MCF 10A (cell line): ENCODE measurements at places on chromosomes 2 and 18. TPM values are rescaled to one million over a fixed set of nuclear protein-coding genes. Genes with fewer than 3 reads are reported as not detected.

- DNase-seq, result no peak
These were observed 312.3 kb upstream of the LRRTM4 start for GRCh38 chr2:77834360-77835002.

DNA sequence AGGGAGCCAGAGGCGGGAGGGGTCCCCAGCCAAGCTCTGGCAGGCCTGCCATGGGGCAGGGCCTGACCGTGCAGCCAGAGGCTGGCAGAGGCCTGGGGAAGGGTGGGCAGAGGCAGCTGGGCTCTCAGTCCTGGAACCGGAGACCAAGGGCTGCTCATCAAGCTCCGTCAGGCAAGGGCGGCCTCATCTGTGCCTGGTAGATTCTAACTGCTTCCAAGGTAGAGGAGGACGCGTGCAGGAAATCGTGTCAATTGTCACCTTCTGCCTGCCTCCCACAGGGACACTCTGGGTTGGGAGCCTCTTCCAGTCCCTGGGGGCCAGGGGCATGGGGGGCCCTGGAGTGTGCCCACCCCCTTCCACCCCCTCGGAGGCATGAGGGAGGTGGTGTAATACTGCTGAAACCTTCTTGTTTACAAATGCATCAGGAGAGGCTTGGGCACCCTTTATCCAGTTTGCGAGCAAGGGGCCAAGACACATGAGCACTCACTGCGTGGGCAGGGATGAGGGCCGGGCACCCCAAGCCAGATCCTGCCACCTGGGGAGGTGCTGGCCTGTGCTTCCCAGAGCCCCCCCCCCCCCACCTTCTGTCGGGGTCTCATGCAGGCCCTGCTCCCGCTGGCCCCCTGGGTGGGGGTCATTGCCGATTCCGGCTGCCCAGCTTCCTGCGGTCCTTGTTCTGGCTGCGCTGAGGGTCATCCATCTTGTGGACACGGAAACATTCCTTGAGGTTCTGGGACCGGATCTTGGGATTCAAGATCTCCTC is 9.0 kb downstream of the SNORC start:
- DNase-seq, result no peak

DNA sequence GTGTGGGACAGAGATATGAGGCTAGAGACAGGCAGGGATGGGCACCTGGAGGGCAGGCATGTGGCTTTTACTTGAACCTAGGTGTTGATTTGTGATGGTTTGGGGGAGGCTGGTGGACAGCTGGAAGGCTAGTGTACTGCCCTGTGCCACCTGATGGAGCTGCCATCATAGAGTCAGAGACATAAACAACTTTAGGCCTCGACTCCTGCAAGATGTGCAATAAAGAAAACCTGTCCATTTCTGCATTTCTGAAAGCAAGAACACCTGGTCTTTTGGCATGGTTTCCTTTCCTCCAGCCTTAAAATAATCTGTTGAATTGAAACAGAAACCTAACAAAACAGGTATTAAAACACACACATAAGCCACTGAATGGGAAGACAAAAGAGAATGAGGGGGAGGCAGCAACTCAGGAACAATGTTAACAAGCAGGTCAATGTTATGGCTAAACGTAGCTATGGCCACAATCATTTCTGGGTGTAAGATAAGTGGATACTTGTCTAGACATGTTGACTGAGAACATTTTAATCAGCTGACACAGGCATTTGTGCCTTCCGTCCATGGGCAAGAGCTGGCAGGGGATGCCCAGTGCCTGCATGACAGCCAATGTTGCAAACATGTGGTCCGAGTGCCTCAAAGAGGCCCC is 87.8 kb downstream of the KCTD1 start:
- peak; percentile 55 for DNase-seq

DNA sequence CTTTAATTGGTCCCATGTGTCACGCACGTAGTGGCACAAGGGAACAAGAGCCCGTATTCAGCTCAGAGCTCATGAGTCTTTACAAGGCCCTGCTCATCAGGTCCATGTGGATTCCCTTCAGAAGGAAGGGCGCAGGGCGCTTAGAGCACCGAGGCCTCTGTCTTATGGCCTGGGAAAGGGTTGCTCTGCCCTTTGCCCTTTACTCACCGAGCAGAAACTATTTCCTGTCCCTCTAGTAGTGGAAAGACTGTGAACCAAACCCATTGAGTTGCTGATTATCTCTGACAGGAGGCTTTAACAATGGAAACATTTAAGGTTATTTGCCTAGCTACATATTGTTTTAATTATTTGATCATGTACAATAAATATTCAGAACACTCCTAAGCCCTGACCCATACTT is 102.0 kb upstream of the ACAA2 start:
- DNase-seq, result no peak

DNA sequence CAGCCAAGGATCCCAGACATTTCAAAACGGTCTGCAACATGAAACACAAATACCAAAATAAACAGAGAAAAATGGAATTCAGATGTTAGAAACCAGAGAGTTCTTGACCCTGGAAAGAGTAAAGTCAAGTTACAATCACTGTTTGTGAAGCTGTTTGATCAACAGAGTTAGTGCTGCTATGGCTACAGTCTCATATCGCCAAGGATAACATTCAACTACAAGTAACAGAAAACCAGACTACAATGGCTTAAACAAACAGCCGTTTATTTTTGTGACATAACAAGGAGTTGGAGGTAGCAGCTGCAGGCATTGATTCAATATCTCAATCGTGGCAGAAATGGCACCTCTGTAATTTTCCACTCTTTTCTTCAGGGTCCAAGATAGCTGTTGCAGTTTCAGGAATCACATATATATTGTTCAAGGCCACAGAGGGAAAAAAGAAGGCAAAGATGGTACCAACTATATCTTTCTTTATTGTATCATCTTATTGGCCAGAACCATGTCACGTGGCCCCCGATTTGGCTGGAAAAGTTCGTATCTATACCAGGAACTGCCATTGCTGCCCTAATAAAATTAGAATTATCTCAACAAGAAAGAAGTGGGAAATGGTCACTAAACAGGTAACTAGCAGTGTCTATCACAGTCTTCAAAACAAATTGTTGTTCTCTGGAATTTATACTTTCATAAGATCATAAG is 17.7 kb upstream of the HNRNPLL start:
- no peak for DNase-seq

- no peak for DNase-seq
These were observed 73.4 kb upstream of the ID2 start for GRCh38 chr2:8608411-8608954.

DNA sequence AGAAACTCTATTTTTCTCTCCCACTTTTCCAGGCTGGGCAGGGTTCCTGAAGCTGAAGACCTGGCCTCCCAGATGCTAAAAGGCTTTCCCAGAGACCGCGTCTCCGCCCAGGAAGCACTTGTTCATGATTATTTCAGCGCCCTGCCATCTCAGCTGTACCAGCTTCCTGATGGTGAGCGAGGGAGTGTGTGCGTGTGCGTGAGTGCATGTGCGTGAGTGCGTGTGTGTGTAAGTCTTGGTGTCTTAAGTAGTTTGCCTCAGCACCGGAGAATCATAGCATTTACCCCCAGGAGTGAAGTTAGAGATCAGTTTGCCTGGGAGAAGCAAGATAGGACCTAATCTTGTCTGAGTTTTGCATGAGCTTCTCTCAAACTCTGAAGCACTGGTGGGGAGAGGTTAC is 73.7 kb downstream of the CDK15 start:
- DNase-seq, result no peak

Gene RAB31
- total RNA-seq, result 4.8 and 6.1 TPM in 2 replicates

Gene METAP1D
- total RNA-seq, result 9.3 and 9.8 TPM in 2 replicates

Gene AQP12B
- total RNA-seq, result not detected in 2 replicates

Gene KIF1A
- total RNA-seq, result not detected in 2 replicates

Gene MOB1A
- 92.6 and 97.5 TPM in 2 replicates for total RNA-seq

Gene DLGAP1
- total RNA-seq, result not detected in 2 replicates

Gene TIMM21
- 33.4 and 48.3 TPM in 2 replicates for total RNA-seq

Gene C2orf15
- 0.74 and 0.93 TPM in 2 replicates for total RNA-seq

Gene COQ10B
- total RNA-seq, result 21.3 and 22.8 TPM in 2 replicates

Gene MC4R
- not detected in 2 replicates for total RNA-seq

Gene IL1F10
- not detected in 2 replicates for total RNA-seq

Gene FTCDNL1
- 1.9 and 2.5 TPM in 2 replicates for total RNA-seq

Gene REG1A
- not detected in 2 replicates for total RNA-seq

Gene CFAP65
- total RNA-seq, result not detected in 2 replicates

Gene RTKN
- total RNA-seq, result 49.1 and 63.0 TPM in 2 replicates
